ENCODE measurements at places on chromosomes 11 and 22.

DNA sequence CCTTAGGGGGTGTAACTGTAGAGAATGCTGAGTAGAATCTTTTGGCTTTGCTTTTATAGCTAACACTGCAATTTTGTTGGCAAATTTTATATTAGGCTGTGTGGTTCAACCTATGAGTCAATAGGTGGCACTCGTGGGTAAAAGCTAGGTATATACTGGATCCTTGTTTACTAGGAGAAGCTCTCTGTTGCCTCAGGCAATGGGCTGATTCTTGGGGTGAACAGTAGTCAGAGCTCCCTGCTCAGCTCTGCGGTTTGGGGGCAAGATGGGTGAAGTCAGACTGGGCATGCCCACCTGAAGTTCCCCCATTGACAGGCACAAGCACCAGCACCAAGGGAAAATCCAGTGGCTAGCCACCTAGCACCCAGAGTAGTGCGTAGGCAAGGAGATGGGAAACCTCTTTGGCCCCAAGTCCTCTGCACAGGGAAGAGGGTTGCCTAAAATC, 238.7 kb downstream of the FAM181B start:
- no peak for DNase-seq

DNA sequence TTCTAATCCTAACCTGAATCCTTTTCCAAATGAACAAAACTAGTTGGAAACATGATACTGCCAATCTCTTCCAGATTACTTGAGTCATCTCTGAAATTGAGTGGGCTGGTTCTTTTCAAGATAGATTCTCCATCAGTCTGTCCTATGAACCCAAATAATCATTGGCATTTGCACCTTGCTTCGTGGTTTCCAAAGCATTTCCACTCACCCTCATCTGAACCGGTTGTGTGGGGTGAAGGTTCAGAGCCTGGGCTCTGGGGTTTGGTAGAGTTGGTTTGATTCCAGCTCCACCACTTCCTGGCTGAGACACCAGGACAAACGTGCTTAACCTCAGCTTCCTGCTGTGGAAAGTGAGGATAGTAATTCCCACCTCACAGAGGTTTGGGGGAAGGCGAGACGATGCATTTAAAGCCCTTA, 206.4 kb upstream of the E2F8 start:
- DNase-seq = no peak

- DNase-seq = peak; percentile 30
Measured at GRCh38 chr22:43867839-43868635, 5.7 kb upstream of the SULT4A1 start.

- DNase-seq = no peak
Measured at GRCh38 chr11:19284881-19285280, 44.1 kb upstream of the E2F8 start.

DNA sequence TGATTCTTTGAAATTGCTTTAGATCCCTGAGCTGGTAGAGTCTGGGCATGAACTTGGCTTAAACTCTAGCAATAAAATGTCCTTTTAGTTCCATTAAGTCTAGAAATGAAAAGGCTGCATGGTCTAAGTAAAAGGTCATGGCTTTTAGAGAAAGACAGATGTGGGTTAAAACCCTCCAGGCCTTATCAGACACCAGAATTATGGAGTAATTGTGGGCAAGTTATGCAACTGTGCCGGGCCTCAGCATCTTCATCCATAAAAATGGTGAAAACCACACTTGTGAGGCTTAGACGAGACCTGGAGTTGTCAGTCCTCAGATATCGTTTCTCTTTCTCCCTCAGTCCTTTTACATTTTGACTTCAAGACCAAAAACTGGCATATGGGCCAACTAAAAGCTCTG, 597.9 kb upstream of the KIRREL3 start:
- no peak for DNase-seq

DNA sequence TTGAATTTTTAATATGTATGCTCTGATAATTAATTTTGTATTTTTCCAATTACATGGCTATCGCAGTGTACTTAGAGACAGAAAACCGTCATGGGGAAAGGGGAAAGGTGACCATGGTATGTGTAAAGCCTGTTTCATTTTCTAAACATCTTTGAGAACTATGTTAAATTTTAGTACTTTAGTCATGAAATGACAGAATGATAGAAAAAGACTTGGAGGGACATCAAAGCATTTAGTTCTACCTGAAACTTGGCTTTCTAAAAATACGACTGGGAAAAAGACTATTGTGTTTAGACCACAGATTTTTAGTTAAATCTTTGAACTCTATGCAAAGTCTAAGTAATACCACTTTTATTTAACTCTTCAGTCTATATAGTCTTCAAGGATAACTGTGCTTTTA, 54.1 kb downstream of the MAML2 start:
- DNase-seq = no peak

GRCh38 chr11:50070389-50070788, 37.7 kb downstream of the OR4C45 start:
- DNase-seq = no peak

DNA sequence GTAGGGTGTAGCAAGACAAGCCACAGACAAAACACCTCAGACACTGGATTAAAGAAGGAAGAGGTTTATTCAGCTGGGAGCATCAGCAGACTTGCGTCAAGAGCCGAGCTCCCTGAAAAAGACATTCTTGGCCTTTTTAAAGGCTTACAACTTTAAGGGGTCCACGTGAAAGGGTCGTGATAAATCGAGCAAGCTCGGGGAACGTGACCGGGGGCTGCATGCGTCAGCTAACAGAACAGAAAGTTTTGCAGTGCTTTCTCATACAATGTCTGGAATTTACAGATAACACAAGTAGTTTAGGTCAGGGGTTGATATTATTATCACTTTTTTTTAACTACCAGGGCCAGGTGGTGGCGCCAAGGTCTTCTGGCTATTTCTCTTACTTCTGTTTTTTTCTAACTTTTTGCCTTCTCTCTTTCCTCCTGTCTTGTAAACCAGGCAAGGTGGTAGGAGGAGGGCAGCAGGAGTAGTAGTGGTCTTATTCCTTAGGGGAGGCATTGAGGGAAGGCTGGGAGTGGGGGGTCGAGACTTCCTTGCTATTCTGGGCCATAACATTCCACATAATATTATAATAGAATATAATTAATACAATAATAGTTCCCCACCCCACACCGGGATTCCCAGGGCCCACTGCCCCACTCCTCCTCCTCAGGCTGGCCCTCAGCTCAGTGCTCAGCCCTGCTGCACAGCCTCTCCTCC, 587 bp upstream of the ALDH3B1 start:
- no peak for DNase-seq

Data from stimulated activated naive CD8-positive, alpha-beta T cell treated with anti-CD3 and anti-CD28 coated beads, Interleukin-15, Interleukin-2, amounts not matched to agents 100 U/mL and 50 U/mL, for 24 hours (primary cell).